ENCODE measurements at places on chromosomes 4 and X.

DNA sequence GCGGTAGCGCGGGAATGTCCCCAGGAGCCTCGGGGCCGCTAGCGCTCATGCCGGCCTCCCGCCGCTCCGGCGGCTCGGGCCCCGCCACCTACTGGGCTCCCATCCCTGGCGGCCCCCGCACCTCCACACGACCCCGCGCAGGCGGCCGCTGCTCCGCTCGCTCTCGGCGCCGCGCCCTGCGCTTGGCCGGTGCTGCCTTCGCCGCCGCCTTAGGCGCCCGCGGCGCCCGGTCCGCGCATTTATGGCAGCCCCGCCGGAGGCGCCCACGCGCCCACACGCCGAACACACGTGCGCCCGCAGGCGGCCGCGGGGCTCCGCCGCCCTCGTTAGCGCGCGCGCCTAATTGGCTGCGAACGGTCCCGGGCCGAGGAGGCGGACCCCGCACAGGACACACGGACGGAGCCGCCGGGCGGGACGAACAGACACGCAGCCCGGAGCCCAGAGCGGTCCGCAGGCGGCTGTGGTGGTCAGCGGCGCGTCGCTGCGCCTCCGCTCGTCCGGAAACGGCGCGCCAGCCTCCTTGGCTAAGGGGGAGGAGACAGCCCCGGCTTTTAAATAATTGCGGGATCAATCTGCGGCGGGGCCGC lies at the start of gene NKX1-1:
Gene NKX1-1 (minus strand): TSS at position 49 of the 587 bp plus-strand sequence. CDS start 0 bp downstream, at position 49.
- no peak for DNase-seq

DNA sequence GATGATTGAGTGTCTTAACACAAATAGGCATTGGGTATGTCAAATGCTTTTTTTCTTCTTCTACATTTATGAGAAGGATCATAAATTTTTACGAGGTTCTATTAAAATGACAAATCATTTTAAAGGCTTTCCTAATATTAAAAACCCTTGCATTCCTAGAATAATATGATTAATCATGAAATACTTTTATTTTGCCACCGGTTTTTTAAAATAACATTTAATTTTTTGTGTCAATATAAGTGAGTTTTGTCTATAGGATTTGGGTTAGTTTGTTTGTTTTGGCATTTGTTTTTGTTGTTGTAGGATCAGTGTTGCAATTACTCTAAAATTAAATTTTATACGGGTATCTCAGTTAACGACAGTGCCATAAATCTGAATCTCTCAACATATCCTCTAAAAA lies 169.7 kb upstream of the STK26 start:
- DNase-seq = no peak

- no peak for DNase-seq
Observed at GRCh38 chr4:26218677-26219605, 101.9 kb upstream of the RBPJ start.

DNA sequence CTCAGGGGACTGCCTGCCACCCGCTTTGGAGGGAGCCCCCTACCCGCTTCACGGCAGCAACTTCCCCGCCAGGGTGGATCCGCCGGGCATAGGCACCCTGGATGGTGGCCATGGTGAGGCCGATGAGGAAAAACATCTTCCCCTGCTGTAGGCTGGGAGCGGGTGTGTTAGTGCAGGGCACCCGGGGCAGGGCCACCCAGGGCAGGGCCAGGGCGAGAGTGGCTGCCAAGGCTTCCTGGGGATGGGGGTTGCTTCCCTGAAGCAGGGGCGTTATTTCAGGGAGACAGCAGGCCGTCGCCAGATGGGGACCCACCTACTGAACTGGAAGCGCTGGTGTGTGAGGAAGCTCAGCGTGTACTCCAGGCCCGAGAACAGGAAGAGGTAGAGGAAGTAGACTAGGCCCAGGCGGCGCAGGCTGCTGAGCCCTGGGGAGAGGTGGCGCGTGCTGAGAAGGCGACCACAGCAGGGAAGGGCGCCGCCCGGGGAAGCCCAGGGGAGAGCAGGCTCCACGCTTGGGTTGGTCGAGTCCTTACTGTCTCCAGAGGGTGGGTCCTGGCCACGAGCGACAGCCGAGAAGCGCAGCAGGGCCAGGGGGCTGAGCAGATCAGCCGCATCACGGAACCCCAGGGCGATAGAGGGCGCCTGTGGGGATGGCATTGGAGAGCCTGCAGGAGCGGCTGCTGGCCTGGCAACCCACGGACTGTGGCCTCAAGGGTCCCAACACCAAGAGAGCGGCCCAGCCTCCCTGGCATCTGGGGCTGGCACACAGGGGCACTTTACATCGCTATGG lies 31.5 kb downstream of the NOP14 start:
- no peak for DNase-seq

- DNase-seq = no peak
Observed at GRCh38 chr4:130419211-130419975, 1323.4 kb downstream of the C4orf33 start.

GRCh38 chrX:2192584-2193272 lies 308.0 kb downstream of the DHRSX start:
- DNase-seq = no peak

GRCh38 chrX:14015294-14015693 lies 14.4 kb downstream of the GEMIN8 start:
- no peak for DNase-seq

DNA sequence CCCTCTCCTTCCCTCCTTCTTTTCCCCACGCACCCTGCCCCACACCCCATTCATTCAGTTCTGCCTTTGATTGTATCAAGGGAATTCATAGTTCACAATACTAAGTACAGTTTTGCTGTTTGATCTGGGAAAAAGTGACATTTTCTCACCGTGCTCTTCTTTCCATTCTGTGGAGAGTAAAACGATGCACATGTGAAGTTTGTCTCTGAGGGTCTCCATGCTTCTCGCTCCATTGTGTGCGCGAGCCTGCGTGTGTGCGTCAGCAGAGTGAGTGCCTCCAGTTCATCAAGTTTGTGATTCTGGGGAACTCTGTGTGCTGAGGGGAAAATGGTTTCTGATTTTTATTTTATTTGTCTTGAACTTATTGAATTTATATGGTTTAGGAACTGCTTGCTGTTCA lies 1.9 kb downstream of the STK26 start:
- no peak for DNase-seq

GRCh38 chr4:181030961-181031360 lies 1212.2 kb upstream of the TENM3 start:
- no peak for DNase-seq

DNA sequence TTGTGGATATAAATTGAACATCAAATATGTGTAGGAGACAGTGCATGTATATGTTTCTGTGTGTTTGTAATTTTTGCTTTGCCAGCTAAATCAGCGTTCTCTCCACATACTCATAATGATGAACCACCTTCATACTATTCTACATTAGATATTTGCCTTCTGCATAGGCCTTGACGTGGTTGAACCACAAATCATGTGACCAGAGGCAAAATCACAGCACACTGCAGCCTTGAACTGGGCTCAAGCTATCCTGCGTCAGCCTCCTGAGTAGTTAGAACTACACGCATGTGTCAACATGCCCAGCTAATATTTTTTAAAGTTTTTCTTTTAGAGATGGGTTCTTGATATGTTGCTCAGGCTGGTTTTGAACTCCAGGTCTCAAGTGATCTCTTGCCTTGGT lies 9.5 kb downstream of the UBQLN2 start:
- no peak for DNase-seq

DNA sequence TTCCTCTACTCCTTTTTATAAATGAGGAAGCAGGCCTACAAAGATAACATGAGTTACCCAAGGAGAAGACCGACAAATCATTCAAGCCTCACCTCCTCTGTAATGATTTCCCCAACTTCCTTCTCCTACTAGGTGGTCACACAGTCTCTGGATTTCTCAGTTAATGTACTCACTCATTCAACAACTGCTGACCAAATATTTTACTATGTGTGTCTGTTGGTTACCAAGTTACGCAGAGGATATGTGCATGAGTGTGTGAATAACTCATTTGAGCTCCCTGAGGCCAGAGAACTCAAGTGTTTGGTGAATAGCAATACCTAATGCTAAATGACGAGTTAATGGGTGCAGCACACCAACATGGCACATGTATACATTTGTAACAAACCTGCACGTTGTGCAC lies 10.4 kb downstream of the CASK start:
- DNase-seq = no peak

- DNase-seq = no peak
Observed at GRCh38 chrX:24253030-24253429, 60.8 kb downstream of the SUPT20HL2 start.

DNA sequence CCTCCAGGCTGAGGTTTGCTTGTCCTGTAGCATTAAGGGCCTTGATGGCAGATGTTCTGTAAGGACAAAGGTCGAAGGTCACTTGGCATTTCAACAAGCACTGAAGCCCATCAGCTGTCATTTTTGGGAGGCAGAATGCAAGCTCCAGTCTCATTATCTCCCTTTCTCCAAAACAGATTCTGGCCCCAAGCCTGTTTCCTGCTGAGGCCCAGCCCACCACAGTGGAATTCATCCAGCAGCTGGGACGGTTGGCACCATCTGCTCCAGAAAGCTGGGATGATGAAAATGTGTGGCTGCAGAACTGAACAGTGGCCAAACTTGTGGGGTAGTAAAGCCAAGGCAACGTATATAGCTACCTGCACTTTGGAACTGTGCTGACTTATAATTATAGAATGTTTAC lies 17.7 kb upstream of the PPEF2 start:
- no peak for DNase-seq

Measured in hypothalamus (tissue), 51 donors.